Occipital lobe (tissue), 3 donors: ENCODE measurements at places on chromosomes 4 and X.

DNA sequence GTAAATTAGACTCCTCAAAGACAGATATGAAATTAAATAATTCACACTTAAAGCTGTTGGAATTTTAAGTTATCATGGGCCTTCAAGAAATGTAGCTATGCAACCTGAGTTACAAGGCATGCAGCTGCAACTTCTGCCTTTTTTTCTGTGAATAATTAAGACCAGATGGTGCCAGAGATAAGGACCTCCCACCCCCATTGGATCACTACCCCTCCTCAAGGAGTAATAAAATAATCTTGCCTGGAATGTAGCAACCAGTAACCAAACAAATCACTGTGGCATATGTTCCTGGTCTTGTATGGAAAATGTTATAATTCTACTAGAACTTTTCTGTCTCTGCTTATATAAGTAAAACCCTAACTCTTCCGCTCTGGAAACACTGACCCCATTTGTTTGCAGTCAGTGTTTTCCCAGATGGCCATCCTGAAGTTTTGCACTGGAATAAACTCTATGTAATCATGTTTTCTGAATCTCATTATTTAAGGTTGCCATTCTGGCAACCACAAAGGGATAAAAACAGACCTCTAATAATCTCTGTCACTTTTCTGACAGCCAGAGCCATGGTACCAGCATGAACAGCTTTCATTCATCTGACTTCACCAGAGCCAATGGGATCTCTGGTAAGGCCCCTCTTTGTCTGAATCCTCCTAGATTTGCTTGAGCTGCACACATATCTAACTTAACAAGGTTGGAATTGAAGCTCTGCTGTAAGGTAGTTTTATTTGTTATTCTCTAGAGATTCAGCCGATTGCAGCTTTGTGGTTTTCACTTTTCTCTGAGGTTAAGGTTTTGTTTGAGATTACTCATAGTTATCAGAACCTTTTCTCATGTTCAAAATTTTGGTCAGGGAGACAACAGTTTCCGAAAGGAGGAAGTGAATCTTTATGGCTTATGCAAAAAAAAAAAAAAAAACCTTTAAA is 274.6 kb downstream of the NAF1 start:
- DNase-seq, result no peak

DNA sequence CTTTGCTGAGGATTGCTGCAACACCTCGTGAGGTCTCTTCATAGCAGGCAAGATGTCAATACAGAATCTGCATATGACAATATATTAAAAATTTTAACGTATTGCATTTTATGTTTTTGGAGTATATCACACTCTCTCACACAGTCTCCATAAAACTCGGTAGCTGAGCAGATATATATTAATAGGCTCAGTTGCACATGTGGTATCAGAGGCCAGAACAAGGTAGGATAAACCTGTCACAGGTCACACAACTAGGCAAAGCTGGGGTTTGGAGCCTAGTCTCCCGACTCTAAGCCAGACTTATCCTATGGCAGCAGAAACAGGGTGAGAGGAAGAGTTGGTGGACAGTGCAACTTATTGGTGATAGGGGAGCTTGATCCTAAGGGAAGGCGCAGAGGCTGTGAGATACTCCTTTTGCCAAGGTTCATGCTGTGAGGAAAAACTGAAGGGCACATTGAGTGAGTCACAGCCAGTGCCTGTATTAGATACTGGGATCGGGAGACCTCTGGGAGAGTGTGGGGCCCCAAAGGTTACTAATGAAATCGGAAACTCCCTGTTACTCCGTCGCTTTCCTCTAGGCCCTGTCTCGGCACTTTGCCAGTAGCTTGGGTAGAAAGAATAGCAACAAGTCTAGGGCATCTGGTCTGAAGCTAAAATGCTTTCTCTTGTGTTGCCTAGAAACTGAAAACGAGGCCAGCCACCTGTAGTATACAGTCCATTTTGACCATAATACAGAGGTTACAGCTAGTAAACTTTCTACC is 195.7 kb downstream of the ARHGAP10 start:
- no peak for DNase-seq

- DNase-seq, result no peak
Measured at GRCh38 chr4:36078319-36078718, 166.0 kb downstream of the ARAP2 start.

DNA sequence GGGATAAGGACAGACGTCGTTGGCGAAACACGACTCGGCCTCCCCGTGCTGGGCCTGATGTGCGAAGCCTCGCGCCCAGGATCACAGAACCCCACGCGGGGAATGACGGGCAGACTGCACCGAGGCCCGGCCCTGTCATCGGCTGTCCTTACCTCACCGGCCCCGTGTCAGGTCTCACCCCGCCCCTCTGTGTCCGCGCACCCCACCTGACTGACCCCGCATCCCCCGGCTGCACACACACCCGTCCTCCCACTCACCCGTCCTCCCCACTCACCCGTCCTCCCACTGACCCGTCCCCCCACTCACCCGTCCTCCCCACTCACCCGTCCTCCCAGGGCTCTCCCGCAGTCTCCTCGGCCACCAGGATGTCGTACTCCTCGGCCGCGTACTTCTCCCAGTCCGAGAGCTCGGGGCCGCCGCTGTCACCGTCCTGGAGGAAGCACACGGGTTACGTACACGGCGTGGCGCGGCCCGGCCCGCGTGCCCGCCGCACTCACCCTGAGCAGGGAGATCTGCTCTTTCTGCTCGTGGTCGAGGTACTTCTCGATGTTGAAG is 19.8 kb upstream of the GTPBP6 start:
- DNase-seq, result no peak

DNA sequence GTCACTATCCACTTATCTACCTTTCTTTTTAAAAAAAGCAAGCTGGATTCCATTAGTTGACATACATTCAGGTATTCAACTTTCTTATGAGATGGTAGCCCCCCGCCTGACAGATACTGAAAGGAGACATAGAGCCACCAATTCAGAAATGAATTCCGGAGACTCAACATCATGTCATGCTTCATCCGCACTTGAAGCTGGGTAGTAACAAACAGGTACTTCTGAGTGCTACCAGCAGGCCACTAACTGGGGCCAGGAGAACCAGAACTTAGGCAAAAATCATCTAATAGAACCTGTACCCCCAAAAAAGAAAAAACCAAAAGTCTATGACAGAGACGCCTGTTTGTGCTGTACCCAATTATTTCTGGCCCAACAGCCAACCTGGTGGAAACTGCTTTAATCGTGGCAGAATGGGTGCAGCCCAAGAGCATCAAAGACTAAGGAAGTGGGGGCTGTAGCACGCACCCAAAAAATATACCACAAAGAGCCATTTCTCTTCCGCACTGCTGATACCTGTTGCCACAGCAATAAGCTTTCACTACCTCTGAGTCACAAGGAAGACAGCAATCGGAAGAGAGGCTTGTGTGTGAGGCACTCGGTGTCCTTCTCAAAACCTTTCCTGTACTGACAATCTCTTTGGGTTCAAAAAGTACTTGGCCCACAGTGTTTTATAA is 84.8 kb downstream of the AFAP1 start:
- no peak for DNase-seq

GRCh38 chr4:18247189-18247588 is 225.6 kb upstream of the LCORL start:
- DNase-seq, result no peak

DNA sequence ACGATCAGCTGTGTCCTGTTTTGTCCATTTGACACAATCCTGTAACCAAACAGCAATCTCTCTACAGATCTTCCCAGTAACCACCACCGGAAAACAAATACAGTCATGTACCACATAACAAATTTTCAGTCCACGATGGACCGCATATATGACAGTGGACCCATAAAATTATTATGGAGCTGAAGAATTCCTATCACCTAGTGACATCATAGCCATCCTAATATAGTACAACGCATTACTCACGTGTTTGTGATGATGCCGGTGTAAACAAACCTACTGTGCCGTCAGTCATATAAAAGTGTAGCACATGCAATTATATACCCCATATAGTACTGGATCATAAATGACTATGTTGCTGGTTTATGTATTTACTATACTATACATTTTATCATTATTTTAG is 133.7 kb upstream of the EDNRA start:
- no peak for DNase-seq

DNA sequence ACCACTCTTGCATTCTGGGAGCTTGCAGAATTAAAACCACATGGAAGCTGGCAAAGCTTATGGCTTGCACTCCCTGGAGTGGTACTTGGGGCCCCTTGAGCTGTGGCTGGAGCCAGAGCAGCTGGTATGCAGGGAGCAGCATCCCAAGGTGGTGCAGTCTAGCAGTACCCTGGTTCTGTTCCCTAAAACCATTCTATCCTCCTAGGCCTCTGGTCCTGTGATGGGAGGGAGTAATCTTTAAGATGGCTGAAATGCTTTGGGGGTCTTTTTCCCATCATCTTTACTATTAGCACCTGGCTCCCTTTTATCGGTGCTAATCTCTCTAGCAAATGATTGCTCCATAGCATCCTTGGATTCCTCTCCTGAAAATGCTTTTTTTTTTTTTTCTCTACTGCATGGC is 56.1 kb downstream of the MAGEB17 start:
- no peak for DNase-seq

GRCh38 chrX:151099001-151099400 is 77.4 kb upstream of the GPR50 start:
- DNase-seq, result no peak

DNA sequence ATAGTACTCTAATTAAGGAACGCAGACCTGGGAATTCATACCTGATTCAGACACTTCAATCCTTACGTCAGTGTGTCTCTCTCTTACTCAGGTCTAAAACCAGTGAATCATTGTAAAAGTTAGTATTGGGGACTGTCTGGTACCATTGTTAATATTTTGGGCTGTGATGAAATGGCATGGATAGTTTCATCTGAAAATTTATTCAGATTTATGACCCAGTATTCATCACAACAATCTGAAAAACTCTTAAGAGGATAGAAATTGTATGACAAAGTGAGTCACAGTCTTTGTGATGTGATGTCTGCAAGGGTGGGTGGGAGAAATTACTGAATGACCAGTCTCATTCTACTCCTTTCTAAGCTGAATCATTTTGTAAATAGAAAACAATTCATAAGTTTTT is 10.3 kb downstream of the FGF2 start:
- DNase-seq, result no peak

DNA sequence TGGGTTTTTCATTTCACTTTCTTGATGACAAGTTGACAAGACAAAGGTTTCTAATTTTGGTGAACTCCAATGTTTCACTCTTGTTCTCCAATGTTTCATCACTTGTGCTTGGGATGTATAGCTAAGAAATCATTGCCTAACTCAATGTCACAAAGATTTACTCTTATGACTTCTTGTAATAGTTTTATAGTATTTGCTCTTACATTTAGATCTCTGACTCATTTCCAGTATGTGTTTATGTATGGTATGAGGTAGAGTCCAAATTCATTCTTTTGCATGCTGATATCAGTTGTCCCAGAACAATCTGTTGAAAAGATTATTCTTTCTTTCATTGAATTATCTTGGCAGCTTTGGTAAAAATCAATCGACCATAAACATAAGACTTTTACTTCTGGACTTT is 12.2 kb upstream of the NWD2 start:
- DNase-seq, result no peak

DNA sequence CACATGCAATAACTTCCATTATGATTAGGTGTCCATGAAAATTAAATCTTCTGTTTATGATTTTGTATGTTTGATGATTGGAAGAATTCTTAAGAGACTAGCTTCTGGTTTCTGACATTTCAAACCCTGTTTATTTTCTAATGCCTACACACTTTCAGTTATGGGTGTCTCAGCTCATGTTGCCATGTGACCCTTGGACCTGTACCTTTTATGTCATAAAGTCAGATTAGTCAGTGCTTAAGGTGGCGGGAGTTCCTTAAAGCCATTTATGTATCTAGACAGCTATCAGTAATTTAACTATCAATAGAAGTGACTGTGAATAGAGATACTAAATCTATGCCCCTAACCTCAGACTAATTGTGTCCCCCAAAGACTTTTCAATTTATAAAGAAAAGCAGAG is 155.6 kb downstream of the GBA3 start:
- no peak for DNase-seq

DNA sequence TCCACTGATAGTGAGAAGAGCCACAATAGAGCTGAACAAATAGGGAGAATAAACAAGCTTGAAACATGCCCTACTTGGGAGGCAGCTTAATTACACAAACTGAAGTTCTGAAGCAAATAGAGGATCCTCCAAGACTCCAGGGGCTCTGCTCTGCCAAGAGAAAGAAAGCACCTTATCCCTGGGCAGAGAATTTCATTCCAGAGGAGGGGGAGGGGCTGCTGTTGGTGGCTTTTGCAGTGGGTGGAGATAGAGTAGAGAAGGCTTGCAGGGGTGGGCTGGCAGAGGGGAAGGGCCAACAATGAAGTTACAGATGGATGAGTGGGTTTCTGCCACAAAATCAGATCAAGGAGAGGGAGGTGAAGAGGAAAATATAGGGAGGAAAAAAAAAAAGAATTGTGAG is 1.0 kb upstream of the LPAR4 start:
- no peak for DNase-seq

GRCh38 chrX:110015915-110016314 is 13.0 kb downstream of the TMEM164 start:
- no peak for DNase-seq

DNA sequence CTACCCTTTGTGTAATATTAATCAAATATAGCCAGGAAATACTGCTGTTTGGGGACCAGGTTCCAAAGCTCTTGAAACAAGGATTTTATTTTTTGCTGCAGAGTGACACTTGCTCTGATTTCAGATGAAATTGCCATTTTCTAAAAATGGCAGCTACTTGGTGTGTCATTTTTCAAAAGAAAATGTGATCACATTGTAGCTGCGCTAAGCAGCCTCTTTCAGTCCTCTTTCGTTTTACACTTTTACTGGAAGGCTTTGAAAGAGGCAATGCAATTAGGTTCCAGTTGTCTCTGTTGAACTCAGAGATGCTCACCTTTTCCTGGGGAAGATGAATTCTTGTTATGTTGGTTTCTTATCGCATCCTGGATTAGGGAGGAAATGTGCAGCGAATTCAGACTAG is 85.1 kb downstream of the CT47B1 start:
- no peak for DNase-seq

- no peak for DNase-seq
Measured at GRCh38 chr4:120317713-120318112, 251.1 kb upstream of the MAD2L1 start.

DNA sequence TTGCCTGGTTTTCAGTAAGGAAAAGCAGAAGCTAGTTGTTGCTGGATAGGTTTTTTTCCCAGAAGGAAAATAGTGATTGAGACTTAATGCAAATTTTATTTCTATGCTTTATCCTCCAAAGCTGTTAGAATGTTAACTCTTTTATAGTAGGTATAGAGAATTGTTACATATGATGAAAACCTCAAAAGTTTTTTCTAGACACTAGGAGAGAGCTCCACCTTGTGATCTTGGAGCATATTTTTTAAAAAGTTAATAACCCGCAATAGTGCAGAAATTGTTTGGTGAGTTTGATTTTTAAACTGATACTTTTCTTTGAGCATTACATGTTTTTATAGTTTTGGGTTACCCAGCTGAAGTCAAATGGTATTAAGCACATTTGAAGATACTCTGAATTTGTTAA is 56.5 kb downstream of the STAG2 start:
- DNase-seq, result no peak

DNA sequence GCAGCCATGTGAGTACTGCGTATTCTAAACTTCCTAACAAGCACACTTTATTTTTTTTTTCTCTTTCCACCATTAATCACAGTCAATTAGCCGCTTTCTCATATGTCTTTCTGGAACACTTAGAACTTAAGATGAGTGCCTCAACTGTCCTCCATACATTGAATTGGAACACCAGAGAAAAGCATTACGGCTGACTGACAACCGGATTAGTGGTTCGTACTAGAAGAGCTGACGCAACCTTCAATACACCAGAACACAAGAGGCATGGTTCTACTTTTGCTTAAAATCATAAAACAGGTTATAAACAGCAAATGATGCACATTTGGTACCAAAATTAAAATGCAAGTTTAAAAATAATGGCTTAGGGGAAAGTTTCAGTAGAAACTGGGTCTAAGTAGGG is 3.3 kb downstream of the TMEM47 start:
- DNase-seq, result no peak
